ENCODE measurements at places on chromosomes 11 and 22.

GRCh38 chr11:6402561-6402981, 12.3 kb downstream of the SMPD1 start:
- no peak for DNase-seq

- DNase-seq: no peak
Measured at GRCh38 chr11:25775603-25776002, 556.3 kb upstream of the ANO3 start.

DNA sequence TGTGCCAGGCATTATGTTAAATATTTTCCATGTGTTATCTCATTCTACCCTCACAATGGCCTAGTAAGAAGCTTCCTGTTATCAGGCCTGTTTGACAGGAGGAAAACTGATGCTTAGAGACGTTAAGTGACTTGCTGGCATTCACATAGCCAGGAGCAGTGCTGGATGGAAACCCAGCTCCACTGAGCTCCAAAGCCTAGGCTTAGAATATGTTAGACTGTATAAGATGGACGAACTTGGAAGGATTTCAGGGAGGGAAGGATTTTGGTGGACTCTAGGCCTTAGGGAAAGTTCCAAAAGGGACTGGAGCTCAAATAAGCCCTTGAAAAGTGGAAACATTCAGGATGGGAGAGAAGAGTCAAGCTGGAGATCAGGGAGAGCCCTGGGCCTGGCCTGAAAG, 2.1 kb downstream of the CD44 start:
- DNase-seq: no peak

GRCh38 chr11:132466983-132467382, 1065.3 kb downstream of the OPCML start:
- DNase-seq: no peak

DNA sequence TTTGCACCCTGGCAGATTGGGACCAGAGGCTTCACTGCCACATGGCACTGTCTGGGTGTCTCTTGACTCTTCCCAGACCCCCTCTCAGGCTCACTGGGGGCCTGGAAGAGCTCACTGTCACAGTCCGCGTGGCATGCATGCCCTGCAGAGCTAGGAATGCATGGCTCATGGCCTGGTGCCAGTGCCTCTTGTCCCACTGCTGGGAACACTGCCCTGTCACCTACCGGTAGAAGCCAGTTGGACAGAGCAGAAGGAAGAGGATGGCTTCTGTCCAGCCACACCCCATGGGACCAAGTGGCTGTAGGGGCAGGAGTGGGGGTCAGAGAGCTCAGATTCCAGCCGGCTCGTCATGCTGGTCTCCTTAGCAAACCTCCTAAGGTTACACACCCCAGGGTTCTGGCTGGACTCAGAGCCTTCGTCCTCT, 29.7 kb downstream of the MB start:
- DNase-seq: no peak

DNA sequence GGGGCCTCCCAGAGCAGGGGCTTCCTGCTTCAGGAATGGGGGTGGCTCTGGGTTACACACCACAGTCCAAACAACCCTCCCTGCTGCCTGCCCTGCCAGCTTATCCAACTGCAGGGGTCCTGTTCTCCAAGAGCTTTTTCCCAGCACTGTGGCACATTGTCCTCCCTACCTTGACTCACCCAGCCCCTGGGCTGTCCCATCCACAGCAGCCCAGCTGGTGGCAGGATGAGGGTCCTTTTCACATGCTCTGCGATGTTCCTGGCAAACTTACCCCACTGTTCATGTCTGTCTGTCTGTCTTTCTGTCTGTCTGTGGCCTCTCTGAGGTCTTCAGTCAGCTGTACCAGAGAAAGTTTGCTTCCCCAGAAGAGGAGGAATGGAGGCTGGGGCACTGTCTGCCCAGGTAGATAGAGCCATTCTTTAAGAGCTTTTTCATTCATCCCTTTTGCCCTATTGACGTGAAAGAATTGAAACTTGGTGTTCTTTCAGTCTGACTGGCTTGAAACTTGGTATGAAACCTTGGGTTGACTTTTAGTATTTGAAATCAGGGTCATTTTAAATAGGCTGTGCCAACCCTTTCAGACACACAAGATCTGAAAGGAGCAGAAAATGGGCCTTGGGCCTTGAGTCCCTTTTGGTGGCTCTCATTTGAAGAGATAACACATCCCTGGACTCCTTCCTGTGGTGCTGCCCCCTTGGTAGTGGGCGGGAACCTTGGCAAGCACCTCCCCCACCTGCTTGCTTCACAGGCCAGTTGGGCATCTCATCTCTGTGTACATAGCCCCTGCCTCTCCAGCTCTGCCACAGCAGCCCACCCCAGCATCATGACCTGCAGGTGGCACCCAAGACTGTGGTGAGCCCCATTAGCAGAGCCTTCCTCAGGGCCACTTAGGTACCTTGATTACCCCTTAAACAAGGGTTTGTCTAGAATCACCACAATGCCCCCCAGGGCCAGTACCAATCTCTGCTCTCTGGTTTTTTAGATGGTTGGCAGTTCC, 74.6 kb upstream of the SUSD2 start:
- no peak for DNase-seq

- no peak for DNase-seq
Measured at GRCh38 chr11:77223797-77224196, 77.7 kb downstream of the GDPD4 start.

DNA sequence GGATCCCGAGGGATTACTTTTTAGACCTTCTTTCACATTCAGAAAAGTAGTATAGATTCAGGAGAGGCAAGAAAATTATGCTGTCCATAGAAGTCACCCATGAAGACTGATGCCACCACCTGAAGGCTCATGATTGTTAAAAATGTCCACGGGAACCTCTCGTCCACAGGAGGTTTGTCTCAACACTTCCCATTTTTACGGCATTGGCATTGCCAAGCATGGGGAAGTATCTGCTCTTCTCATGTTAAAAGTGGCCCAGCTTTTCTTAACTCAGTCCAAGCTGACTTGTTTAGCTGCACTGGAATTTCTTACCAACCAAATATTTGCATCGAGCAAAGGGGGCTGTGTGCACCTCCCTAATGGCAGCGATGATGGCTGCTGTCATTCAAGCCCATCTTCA, 9.6 kb downstream of the CDPF1 start:
- DNase-seq: no peak

DNA sequence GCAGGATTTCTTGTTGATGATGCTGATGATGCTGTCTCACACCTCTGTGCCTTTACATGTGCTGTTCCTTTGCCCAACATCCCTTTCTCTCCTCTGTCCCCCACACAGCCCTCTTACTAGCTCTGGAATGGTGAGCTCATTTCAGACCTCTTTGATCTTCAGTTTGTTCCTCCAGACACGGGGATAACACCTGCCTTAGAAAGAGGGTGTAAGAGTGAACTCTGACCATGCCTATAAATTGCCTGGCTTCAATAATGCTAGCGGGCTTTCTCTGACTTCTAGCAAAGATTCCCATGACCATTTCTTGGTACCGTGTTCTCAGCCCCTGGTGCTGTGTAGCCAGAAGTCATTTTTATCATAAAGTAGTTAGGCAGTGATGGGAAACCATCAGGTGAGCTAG, 55.9 kb upstream of the DRD2 start:
- DNase-seq: no peak

- DNase-seq: no peak
Measured at GRCh38 chr11:6321356-6321755, 1.1 kb upstream of the CAVIN3 start.

DNA sequence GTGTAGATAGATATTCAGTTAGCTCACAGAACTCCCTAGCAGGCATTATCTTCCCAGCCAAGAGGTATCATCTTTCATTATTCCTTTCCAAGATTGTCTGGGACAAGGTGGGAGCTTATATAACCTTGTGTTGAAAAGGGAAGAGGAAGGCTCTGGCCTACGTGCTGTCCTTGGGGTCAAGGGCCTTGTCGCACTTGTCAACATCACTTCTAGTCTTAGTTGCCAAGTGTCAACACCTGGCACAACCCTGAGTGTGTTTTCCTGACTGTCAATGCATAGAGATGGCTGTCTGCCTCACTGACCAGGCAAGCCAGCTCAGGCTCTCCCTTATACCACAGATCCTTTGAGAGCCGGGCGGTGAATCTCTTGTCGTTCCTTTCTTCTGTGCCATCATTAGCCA, 331.9 kb downstream of the CNTN5 start:
- DNase-seq: no peak
